ENCODE measurements at places on chromosomes 7 and 10.

DNA sequence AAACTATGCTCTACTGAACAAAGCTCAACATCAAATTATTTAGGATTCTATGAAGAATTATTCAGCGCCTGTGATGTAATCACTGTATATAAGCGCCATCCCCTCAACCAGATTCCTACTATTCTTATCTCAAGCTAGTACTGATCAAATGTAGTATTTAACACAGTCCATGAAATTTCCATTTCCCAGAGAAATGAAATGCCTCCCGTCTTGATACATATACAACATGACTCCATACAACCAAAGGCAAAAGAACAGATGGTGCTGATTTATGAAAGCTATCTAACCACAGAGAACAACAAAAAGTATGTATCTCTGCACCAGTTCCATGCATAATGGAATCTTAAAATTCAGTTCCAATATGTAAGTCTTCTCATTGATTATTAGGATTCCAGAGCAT is 406.1 kb downstream of the PARD3 start:
- no peak for DNase-seq

GRCh38 chr10:121330563-121330962 is 267.7 kb downstream of the FGFR2 start:
- no peak for DNase-seq

GRCh38 chr7:25382869-25383268 is 154.6 kb upstream of the NPVF start:
- no peak for DNase-seq

DNA sequence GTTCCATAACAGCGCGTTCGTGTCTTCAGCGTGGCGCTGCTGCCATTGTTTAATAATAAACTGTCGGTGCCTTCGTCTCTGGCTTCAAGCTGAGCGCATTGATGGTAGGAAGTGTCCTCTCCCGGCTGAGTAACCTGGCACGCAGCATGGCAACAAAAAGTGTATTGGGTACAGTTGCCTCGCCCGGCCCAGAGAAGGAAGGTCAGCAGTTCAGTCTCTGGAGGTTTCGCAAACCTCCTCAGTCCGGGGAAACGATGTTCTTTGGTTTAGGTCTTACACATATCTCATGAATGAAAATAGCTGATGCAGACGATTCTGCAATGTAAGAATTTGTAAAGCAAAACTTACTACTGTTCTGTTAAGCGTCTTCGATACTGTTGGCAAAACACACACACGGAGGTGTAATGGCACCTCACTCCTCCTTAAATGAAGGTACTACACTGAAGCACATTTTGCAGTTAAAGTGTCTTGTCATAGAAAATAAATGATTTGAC is 739 bp upstream of the CCDC186 start:
- no peak for DNase-seq

DNA sequence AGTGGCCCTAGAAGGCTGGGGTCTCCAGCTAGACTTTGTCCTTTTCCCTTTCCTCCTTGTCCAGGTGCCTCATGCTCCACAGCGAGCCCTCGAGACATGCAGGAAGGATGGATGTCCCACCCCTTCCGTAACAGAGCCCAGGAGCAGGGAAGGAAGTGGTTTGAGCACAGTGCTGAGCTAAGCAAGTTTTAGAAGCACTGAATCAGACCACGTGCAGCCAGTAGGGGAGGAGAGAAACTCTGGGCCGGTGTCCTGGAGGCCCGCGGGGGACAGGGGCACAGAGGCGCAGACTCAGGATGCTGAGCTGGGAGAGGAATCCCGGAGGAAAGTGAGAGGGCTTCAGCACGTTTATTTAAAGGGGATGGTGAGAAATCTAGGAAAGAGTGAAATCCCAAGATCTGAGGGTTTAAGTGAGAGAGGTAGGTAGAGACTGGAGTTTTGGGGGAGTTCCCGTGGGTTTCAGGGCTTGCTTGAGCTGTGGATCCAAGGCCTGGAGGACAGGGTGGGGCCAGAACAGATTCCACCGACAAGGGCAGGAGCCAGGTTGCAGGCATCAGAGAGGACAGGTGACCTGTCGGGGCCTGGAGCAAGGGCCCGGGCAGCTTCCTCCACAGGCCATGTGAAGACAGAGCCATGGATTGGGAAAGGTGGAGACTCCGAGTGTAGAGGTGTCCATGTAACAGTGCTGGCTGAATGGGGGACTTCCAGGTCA is 4.4 kb upstream of the IRF5 start:
- DNase-seq = no peak

DNA sequence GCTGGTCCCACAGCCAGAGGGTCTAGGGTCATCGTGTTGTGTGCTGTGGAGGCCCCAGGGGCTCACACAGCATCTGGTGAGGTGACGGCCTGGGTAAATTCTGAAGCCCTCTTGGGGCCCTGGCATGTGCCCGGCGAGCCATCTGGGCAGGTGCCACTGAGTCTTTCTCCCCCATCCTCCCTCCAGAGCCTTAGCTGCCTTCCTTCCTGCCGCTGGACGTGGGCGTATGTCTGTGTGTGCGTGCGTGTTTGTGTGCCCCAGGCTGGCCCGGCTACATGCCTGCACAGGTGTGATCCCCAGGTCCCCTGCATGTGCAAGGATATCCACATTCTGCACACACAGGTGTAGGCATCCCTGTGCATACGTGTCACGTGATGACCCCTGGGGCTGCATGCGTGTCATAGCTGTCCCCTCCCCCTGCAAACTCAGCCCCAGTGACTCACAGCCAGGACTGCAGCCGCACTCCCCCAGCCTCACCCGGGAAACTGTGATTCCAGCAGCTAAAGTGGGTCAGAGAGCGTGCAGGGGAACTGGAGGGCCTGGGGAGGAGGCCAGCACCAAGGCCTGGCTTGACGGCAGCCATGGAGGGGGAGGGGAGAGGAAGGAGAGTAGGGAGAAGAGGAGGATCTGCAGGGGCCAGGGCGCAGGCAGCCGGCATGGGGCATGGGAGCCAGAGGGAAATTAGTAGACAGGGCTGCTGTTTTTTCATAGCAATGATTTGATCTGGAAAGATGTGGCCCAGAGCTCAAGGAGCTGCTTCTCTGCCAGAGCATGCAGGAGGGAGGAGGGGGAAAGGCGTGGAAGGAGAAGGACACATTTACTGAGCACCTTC is 46.4 kb downstream of the ELFN1 start:
- peak; percentile 26 for DNase-seq

- no peak for DNase-seq
These were observed 248.1 kb upstream of the HABP2 start for GRCh38 chr10:113304726-113305125.

GRCh38 chr7:8228766-8229674 is 32.9 kb downstream of the ICA1 start:
- DNase-seq = no peak

DNA sequence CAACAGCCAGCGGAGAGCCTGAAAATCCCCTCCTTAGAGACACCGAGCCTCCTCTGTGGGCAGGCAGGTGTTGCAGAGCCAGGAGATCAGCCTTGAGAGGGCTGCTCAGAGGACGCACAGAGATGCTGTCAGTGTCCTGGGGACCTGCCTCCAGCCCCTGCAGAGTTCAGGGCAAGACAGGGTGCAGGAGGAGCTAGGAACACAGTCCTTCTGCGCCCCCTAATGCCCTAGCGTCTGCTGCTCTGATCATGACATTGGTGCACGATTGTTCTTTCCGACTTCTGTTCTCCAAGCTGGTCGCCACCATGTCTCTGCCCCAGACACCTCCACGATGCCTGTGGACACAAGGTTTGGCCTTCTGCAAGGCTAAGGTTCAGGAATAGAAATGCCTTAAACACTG is 613.7 kb upstream of the MKI67 start:
- no peak for DNase-seq

DNA sequence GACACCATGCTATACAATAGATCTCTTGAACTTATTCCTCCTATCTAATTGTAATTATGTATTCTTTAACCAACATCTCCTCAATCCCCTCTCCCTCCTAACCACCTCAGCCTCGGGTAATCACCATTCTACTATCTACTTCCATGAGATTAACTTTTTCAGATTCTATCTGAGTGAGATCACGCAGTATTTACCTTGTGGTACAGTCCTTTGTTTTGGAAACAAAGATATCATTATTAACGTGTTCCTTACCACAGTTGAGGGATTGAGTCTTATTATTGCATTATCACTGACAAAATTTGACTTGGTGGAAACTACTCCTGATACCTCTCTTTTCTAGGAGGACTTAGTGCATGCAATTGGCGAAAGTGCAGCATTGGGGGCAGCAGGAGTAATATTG is 26.0 kb upstream of the HYAL4 start:
- DNase-seq = peak; percentile 31

DNA sequence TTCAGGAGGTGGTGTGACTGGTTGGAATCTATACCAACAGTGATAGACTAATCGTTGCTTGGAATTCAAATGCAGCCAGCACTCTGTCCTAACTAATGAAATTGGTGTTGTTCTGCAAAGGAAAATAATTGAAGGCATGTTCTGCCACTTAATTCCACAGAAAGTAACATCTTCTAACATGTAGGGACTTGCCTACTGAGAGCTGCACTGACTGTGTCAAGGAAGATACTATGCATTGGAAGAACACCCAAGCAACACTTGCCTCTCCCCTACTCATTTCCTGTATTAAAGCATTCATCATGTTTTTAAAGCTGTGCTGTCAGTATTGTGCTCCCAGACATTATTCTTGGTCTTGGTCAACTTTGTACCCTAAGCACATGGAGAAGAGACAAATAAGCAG is 2.7 kb upstream of the CYP3A7 start:
- no peak for DNase-seq

GRCh38 chr7:38858259-38858884 is 50.6 kb downstream of the VPS41 start:
- DNase-seq = peak; percentile 90
